ENCODE measurements at places on chromosomes 3 and 15. TPM values are rescaled to one million over a fixed set of nuclear protein-coding genes. Genes with fewer than 3 reads are reported as not detected.
A peak's percentile ranks its signal among the peaks of the same experiment; 100 is the strongest.

DNA sequence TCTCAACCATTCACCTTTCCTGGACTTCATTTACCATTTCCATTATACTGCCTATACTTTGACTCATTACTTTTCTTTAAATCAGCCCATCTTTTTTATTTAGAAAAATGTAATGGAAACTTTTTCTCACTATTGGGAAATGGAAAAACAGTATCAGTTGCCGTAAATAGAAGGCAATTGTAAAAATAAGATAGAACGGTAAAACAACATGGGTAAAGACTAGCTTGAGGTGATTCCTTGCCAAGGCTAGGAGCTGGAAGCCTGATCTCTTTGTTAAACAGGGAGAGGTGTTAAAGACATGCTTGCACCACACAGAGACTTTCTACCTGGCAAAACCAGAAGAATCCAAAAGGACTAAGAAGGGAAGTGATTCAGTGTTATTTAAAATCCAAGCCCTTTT lies 5.9 kb downstream of the FGD5 start:
- no peak for DNase-seq

- no peak for DNase-seq
Measured at GRCh38 chr3:151460228-151460627, 633 bp downstream of the IGSF10 start.

Gene PLAAT1
- 1.3 TPM for polyA plus RNA-seq

Gene CDCP1
- 4.8 TPM for polyA plus RNA-seq

Gene CD200
- polyA plus RNA-seq: 14.2 TPM

DNA sequence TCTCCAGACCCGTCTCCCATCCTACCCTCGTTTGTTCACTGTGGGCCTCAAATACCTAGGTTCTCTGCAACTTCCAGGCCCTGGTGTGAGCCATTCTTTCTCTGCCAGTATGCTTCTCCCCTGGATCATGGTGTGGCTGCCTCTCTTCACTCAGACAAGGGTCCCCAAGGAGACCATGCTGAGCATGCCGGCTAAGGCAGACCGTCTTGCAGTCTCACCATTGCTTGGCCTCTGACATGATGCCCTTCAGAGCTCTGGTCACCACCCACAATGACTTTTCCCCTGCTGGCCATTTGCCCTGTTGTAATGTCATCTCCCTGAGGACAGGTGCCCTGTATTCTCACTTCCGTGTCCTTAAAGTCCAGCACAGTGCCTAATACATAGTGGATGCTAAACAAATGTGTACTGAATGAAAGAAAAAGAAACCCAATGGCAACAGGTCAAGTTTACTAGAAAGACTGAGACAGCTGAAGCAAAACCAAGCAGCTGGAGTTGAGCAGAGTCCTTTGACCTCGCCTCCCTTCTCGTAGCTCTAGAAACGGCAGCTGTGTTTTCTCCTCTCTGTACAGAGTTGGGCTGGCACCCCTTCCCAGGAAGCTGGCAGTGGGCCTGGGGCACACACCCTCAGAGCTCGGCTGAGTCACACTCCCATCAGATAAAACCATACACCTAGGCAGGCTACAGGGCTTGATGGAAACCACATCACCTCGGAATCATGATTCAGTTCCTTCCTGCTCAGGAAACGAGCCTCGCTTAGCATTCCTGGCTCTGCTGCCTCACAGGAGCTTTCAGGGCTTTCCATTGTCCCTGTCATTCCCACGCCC lies 8.6 kb downstream of the TLR9 start:
- DNase-seq: peak; percentile 61

Gene LYZL4
- polyA plus RNA-seq: not detected

DNA sequence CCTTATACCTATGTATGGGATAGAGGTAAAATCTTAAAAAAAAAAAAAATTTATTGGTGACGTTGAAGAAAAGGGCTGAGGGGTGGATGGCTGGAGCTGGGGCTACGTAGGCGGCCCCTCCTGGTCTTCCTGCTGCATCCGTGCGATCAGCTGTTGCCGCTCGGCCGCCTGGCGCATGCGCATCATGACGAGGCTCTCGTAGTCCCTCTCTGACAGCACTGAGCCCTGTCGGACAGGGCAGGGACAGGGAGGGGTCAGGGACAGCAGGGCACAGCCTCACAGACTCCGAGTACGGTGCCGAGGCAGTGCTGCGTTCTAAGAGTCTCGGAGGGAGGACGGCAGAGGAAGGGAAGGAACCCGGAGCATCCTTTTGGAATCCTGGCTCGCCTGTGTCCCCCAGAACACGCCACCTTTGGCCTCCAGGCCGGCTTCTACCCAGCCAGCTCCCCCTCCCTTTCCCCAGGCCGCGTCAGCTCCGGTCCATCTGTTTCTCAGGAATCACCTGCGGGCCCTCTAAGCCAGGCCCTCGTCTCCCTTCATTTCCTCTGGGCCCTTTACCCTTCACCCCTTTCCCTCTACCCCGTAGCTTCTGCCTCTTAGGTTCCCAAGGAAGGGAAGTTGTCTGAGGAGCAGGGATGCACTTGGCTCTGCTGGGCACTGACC lies 1.8 kb upstream of the C15orf62 start:
- no peak for DNase-seq

Gene LINS1
- 3.2 TPM for polyA plus RNA-seq

Gene TMEM207
- 1.5 TPM for polyA plus RNA-seq

Gene CACNA1D
- 5.2 TPM for polyA plus RNA-seq

DNA sequence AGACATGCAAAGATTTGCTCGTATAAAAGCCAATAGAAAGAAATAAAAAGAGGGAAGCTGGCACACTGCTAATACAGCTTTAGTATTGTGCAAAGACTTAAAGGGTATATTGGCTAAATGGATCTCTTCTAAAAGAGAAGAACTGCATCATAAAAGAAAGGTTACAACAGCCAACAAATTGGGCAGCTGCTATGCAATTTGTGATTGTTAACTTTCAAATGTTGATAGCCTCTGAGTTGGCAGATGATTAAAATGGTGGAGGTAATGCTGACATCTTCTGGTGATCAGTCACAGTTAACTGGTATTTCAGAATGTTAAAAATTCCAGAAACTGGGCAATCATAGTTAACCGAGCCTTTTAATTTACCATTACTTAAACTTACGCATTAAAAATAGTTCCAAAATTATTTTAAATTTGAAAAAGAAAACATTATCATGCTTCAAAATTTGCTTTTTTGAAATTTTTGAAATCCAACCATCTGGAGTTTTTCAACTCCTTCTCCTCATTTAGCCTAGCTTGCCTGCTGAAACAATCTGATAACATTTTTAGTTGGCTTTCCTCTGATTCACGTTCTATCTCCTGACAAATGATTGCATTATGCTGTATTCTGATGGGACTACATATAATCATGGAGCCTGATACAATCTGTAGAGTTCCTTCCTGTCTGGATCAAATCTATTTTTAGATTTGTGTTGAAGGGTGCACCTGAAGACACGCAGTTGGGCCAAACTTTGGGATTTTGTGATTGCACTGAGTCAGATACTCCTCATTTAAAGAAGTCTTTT lies 144.0 kb upstream of the PDZRN3 start:
- no peak for DNase-seq

DNA sequence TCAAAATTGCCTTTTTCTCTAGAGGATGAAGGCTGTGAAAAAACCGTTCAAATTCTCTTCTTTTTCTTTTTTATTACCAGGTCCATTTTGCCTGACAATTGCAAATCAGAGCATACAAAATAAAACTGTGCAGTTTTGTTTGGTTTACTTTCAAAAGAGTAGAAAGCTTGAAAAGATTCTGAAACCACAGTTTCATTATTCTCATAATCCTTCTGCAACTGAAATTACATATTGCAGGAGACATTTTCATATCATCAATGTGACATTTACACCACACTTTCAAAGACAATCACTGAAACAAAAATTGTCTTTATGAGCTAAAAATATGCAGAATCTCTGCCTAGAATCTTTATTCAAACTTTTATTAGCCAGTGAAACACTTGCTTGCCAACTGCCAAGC lies 296.4 kb upstream of the TPRG1 start:
- no peak for DNase-seq

DNA sequence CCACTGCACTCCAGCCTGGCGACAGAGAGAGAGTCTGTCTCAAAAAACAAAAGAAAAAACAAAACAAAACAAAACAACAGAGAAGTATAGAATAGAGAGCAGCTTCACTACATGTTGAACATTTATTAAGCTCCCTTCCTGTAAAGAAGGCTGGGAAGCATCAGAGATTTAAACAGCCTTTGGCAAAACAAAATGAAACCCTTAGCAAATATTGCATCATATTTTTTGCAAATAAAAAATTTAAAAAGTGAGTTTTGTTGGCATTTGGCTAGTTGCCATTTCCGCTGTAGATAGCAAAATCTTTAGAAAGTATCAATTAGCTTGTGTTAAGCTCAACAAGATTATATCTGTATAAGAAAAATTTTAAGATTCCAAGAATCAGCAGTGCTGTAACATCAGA lies 151.2 kb downstream of the SERPINI1 start:
- DNase-seq: no peak

GRCh38 chr15:65049418-65049840 lies 4.2 kb downstream of the SLC51B start:
- DNase-seq: peak; percentile 92

Gene CPNE9
- not detected for polyA plus RNA-seq

DNA sequence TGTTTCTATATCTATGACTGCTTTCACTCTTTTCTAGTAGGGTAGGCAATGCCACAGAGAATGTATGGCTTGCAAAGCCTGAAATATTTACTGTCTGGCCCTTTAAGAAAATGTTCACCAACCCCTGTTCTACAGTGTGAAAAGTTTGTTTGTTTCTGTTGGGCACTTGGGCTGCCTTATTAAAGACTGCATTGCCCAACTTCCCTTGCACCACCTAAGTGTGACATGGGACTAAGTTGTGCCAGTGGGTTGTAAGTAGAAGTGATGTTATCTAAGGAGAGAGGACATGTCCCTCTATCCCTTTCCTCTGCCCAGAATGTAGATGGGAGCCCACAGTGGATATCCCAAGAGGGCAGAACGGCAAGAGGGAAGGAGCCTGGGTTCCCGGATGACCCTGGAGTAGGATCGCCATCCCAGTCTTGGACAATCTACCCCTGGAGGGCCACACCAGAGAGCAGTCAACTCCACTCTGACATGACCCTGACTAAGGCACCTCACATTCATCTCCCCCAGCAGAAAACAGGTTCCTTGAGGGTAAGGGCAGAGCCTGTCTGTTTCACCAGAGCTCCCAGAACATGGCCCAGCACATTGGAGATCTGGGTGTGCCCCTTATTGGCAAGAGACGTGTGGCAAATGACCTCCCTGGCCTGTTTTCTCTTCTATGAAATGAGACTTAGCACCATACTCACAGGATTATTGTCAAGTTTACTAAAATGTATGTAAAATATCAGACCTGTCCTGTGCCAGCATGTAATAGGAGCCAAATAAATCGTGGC lies 138.8 kb downstream of the SMAD6 start:
- DNase-seq: no peak

- no peak for DNase-seq
Measured at GRCh38 chr15:67940324-67940719, 100.5 kb upstream of the RNU6-1 start.

GRCh38 chr3:50179710-50180109 lies 11.7 kb upstream of the GNAT1 start:
- DNase-seq: no peak

- no peak for DNase-seq
Measured at GRCh38 chr3:194604837-194605236, 28.4 kb downstream of the TMEM44 start.

DNA sequence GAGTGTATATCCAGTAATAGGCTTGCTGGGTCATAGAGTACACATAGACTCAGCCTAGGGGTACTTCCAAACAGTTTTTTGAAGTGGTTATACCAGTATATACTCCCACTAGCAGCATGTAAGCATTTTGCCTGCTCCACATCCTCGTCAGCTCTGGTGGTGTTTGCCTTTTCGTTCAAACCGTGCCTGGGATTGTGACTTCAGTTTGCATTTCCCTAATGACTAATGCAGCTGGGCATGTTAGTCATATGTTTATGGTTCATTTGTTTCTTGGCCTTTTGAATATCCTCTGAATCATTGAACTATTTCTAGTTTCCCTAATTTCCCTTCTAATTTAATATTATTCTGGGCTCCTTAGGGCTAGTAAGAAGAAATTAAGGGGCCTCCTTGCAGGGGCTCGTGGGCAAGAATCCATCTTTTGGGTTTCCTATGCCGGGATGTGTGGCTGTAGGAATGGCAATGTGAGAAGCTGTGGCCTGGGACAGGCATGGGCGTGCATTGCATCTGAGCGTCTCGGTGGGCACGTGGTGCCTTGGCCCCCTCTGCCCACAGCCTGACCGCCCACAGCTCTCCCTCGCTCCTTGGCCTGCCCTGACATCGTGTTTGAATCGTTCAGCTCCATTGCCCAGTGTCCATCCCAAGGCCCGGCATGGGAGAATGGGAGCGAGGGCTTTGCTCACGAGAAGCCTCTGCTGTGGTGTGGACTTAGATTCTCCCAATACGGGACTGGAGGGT lies 26.4 kb downstream of the FAH start:
- no peak for DNase-seq

GRCh38 chr3:17032407-17033034 lies 147.8 kb downstream of the PLCL2 start:
- peak; percentile 62 for DNase-seq

Gene ALDH1L1
- polyA plus RNA-seq: 22.6 TPM

- DNase-seq: no peak
Measured at GRCh38 chr15:55861115-55861514, 118.2 kb upstream of the PRTG start.

GRCh38 chr15:35545824-35546510 lies at the start of gene DPH6:
TSS of gene DPH6 (minus strand) at chr15:35546165. CDS start at chr15:35546141, 24 bp downstream.
- peak; percentile 90 for DNase-seq

- DNase-seq: no peak
Measured at GRCh38 chr3:108036984-108037741, 53.7 kb downstream of the CD47 start.

- no peak for DNase-seq
Measured at GRCh38 chr3:170753421-170754310, 116.3 kb downstream of the RPL22L1 start.

DNA sequence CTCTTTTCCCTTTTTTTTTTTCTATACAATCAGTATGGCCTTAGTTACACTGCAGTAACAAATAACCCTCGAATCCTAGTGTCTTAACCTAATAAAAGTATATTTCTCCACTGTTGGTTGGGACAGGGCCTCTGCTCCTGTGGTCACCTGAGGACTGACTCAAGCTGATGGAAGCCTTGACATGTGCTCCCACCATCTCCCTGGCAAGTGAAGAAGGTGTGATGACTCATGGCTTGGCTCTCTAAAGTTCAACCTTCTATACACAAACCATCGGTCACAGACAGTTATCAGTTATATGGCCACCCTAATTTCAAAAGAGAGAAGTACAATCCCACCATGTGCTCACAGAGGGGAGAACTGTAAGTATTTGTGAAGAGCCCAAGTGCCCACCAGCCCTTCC lies 65.8 kb upstream of the CACNA2D3 start:
- no peak for DNase-seq

DNA sequence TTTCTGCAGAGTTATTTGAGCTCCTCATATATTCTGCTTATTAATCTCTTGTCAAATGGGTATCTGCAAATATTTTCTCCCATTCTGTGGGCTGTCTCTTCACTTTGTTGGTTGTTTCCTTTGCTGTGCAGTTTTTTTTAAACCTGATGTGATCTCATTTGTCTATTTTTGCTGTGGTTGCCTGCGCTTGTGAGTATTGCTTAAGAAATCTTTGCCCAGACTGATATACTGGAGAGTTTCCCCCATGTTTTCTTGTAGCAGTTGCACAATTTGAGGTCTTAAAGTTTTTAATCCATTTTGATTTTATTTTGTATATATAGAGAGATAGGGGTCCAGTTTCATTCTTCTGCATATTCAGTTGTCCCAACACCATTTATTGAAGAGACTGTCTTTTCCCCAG lies 102.3 kb downstream of the POLQ start:
- no peak for DNase-seq

- no peak for DNase-seq
Measured at GRCh38 chr15:53437366-53437765, 322.1 kb downstream of the WDR72 start.

Gene CPNE4
- 0.95 TPM for polyA plus RNA-seq

Gene SYNPR
- 0.46 TPM for polyA plus RNA-seq
